ENCODE measurements at places on chromosomes 1 and 21.

DNA sequence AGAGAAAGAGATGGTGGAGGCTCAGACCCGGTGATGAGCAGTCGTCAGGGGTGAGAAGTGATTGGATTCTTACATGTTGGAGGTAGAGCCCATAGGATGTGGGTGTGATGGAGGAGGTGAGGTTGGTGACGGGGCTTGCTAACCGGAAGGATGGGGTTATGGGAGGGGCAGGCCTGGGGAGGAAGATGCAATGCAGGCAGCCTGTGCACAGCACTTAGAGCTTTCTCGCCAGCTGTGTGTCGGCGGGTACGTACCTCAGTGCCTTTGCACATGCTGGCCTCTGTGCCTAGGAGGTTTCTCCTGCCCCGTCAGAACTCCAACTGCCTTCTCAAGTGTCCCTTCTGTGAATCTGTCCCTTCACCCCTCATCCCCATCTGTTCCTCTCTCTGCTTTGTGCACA, 2.9 kb upstream of the BSND start:
- DNase-seq = no peak

- no peak for DNase-seq
These were observed 767 bp downstream of the PDIK1L start for GRCh38 chr1:26112407-26112775.

DNA sequence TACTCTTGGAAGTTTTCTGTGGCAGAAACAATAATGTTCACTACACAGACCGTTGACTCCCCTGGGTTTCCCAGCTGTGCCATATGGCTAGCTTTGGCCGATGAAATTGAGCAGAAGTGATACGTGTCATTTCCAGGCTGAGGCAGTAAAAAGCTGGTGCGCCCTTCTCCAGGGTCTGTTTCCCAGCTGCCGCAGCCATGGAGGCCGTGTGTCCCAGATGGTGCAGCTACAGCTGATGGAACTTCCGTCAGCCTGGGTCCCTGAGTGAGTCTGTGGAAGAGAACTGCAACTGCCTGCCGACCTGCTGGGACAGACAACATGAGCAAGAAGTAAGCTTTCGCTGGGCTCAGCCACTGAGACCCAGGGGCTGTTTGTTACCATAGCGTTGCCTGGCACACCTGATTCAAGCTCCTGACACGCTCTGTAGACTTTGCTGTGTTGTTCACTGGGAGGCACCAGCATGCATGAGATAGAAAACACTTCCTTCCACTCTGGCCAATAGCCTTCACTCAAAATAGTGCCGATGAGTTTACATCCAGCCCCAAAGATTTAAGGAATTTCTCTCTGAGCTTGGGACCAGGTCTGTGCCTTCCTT, 116.3 kb upstream of the SLC25A33 start:
- DNase-seq = no peak

- no peak for DNase-seq
These were observed 142.3 kb downstream of the DNM3 start for GRCh38 chr1:171983584-171983983.

DNA sequence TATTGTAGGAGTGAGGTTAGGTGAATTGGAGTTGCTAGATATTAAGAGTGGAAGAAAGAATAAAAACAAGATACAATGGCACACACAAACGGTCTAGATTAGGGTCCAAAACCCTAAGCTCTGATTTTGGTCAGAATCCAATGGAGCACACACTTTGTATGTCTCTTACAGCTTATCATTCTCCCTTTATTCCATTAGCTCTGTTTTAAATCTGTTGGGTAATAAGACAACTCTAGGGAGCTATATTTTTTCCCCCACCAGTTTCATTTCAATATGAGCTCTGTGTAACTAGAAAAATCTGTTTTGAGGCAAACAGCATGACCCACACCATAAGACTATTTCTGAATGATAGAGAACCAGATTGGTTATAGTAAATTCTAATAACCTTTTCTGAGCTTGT, 465.6 kb downstream of the ADGRL2 start:
- DNase-seq = no peak

DNA sequence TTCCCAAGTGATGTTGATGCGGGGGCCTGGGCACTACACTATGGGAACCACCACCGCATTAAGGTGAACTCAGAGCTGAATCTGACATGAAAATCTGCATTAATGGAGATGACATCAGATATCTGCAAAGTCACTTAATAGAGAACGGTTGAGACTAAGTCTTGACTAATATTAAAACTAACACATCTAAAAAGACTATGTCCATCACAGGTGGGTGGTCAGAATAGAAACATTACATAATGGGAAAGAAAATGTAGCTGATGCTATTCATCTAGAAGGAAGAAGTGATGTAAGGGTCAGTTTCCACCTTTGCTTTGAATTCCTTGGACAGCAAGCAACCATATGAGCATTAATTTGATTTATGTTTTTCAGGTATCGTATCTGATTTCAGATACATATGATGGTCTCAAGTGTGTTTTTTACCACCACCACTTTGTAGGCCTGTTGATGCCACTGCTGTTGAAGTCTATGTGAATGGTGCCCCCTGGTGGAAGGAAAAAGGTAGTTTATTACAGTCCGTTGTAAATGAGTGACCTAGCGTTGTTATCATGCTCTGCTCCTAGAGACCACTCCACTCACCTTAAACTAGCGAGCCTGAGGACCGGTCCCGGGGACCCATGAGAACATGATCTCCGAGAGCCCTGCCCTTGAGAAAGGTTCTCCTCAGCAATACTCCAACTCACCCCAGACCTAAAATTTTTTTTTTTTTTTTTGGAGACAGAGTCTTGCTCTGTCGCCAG, 73.5 kb downstream of the BACH1 start:
- peak; percentile 46 for DNase-seq

GRCh38 chr1:55813618-55814017, 598.5 kb upstream of the USP24 start:
- peak; percentile 84 for DNase-seq

- DNase-seq = no peak
These were observed 70.6 kb upstream of the GJB5 start for GRCh38 chr1:34684266-34684665.

DNA sequence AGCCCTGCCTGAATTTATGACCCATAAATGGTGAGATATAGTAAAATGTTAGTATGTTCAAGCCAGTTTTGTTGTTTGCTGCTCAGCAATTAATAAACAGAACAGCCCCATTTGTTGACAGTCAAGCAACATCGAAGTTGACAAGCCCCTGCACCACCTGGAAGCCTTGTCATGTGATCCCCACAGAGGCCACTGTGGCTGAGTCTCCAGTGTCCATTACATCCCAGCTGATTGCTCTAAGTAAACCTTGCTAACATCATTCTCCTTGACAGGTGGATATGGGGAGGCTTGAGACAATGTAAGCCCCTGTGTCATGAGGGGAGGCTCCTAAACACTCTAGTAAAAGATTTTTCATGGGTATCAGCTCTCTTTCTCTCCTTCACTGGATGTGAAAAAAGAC, 17.5 kb upstream of the TACSTD2 start:
- DNase-seq = no peak

DNA sequence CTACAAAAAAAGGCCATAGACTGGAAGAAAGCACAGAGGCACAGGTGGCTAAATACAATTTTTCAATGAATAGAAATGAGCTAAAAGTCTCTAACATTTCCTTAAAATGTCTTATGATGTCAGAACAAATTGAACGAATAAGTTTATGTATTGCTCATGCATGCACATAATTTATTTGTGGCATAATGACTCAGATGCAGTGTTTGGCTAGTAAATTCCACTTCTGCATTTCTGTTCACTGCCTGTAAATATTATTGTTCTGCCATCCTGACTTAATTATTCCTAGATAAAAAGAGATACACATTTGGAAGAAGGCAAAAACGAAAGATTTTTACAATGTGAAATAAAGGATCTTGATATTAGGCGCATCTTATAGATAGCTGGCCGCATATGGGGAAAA, 26.6 kb upstream of the EXO1 start:
- DNase-seq = no peak

GRCh38 chr1:37479255-37480124, 5.1 kb downstream of the ZC3H12A start:
- DNase-seq = peak; percentile 87

GRCh38 chr1:98906809-98907208, 97.9 kb downstream of the PLPPR5 start:
- no peak for DNase-seq

GRCh38 chr1:67214420-67215174, 48.3 kb downstream of the IL23R start:
- peak; percentile 50 for DNase-seq

DNA sequence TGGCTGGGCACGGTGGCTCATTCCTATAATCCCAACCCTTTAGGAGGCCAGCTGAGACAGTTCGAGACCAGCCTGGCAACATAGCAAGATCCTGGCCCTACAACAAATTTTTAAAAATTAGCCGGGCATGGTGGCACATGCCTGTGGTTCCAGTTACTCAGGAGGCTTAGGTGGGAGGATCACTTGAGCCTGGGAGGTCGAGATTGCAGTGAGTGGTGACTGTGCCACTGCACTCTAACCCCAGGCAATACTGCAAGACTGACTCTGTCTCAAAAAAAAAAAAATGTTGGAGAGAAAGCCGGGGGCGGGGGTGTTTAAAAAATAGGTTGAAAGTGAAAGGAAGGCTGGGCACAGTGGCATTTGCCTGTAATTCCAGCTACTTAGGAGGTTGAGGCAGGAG, 16.5 kb downstream of the CLDN19 start:
- DNase-seq = no peak

DNA sequence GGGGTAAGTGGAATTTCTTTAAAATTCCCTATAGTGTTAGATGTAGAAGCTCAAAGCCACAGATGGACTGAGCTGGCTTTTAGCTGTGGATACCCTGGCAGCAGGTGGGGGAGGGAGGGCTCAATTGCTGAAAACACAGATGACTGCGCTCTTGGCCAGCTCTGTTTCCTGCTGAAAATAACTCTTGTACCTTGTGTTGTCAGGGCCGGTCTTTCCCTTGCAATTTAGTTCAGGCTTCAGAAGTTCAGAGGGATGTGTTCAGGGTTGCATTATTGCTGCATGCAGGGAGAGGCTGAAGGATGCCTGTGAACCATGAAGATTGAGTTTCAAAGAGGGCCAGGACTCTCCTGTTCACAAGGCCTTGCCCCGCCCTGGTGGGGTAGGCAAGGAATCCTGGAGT, 58.1 kb upstream of the GCLM start:
- DNase-seq = no peak

DNA sequence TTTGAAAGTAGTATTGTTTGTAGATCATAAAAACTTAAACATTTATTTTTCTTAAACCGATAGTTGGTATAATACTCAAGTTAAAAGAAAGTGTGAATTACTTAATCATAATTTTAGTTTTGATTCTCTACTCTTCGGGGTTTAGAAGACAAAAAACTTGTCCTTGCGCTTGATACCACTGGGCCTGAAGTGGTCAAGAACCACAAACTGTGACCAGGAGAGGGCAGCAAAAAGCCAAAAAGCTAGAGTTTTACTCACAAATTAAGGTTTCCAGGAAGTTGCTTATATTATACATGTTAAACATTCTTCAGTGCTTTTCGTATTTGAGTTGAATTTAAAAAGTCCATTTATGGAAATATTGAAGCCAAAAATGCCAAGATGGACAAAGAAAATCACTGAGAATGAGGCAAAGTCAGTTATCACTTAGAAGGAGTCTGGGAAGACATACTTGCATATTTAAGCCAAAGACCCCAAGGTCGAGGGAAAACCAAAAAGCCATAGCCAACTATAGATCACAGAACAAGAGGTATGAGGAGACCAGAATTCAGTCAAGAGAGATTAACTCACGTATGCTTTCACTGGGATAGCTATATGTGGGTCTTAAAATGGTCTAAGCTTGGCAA, 34.2 kb downstream of the EFCAB7 start:
- no peak for DNase-seq

DNA sequence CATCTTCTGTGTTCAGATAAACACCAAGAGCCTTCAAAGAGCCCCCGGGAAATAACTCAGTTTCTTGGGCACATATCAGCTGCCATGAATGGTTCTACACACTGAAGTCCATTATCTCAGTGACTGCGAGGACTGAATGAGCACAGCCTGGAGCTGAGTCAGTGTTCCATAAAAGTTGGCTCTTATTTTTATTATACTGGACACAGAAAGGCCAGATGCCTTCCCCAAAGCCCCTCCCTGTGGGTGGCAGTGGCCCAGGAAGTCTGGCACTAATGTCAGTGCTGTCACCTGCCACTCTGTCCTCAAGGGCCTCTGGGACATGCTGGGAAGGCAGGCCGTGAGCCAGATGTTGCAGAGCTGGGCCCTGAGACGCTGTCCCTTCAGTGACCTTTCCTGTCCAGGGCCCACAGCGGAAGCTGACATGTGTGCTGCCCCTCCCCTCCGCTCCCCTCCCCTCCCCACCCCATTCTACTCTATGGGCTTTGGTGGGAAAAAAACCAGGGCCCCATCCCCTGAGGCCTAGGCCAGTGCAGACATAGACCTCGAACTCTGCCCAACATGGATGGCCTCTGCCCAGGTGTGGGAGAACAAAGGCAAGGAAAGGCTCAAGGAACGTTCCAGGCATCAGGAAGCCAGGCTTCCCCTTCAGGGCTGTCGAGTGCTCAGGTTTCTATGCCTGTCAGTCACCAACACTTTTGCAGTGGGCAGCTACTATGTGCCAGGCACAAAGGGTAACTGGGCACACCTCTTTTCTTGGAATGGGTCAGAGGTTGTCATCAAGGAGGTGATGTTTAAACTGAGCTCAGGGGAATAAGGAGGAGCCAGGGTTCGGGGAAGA, 22.4 kb upstream of the NPPB start:
- DNase-seq = no peak

- DNase-seq = no peak
These were observed 11.4 kb downstream of the SLC1A7 start for GRCh38 chr1:53130878-53131589.

- DNase-seq = no peak
These were observed 622.4 kb upstream of the PKN2 start for GRCh38 chr1:88061492-88062177.

GRCh38 chr1:1877865-1878436, 12.9 kb downstream of the GNB1 start:
- DNase-seq = no peak

DNA sequence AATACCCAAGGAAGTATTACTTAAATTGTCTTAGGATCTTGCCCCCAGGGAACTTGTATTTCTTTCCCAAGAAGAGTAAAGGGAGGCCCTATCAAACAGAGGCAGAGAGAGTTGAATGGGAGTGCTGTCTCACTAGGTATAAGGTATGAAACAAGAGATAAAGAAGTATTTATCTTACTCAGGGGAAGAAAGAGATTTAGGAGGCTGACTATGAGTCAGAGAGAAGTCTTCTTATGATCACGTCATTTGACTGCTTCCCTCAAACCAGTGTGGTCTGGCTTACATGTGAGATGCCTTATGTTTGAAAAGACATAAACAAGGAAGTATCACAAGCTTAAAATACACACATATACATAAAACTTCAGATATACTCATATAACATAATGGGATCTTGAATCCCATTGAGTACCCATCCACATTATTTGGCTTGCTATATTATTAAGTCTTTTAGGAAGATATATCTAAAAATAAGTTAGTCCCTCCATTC, 29.6 kb downstream of the DUSP10 start:
- no peak for DNase-seq

Data from left lobe of liver (tissue), 2 donors.